Cardiac fibroblast (primary cell): ENCODE measurements at places on chromosomes 4 and X.

DNA sequence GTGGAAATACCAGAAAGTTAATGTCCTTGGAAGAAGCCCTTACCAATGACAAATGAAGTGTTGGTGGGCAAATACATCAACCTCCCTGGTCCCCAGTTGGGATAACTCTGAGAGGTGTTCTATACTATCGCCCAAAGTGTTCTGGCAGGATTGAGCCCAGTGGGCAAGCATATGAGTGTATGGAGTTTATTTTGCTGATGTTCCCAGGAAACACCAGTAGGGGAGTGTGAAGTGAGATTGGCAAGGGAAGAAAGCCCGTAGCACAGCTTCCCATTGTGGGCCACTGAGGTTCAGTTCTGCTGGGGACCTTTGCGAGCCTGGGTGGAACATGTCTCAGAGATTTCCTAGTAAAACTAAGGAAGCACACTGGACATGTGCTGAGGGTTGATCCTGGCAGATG lies 65.1 kb downstream of the ARHGAP6 start:
- DNase-seq: no peak

- DNase-seq: no peak
These were observed 112.0 kb downstream of the IRF2 start for GRCh38 chr4:184362396-184362795.

DNA sequence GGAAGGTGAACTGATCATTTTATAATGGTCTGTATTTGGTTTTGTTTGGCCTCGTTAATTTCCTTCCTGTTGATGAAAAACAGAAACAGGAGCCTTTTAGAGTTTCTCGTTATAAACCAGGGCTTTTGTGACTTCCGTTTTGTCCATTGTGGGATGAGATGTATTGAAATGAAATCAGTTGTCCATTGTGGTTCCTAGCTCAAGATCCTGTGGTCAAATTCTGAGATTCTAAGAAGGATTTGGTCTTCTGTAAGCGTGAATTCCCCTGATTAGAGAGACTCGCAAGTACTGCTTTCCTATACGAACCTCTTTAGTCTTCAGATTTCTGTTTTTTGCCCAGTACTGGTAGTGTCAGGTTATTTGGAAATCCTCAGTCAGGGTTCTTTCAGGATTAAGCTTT lies 101.7 kb downstream of the RAPGEF2 start:
- DNase-seq: no peak

- DNase-seq: peak; percentile 18
These were observed 283.2 kb downstream of the DCHS2 start for GRCh38 chr4:154208424-154208823.

- peak; percentile 14 for DNase-seq
These were observed 667.7 kb upstream of the SLIT2 start for GRCh38 chr4:19583827-19584569.
